Stimulated activated CD8-positive, alpha-beta memory T cell treated with anti-CD3 and anti-CD28 coated beads, Interleukin-15, amount 100 ng/mL, for 24 hours (primary cell): ENCODE measurements at places on chromosomes 7 and 10.

DNA sequence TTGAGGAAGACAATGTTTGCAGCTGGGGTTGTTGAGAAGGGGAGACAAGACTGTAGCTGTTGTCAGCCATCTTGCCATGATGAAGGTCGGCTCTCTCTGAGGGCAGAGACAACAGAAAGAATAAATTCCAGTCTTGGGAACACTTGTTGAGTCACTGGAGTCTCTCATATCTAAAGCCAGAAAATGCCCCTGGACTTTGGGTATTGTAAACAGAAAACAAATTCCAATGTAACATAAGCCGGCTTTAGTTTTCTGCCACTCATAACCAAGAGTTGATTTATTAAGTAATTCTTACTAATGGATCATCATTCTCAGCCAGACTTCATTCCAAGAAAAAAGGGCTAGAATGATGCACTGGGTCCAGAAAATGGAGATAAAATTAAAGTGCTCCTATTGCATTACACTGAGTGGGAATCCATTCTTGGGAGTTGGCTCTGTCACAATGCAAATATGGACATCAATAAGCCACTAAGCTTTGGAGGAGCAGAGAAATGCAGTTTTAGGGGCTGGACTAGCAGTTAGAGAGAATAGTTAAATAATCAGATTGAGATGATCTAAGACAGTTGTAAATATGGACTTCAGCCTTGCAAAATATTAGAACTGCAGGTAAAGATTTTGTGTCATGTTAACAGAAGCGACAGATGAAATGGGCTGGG, 78.9 kb downstream of the ADAM12 start:
- no peak for DNase-seq

- no peak for DNase-seq
Observed at GRCh38 chr7:127933146-127933545, 98.1 kb downstream of the LRRC4 start.

DNA sequence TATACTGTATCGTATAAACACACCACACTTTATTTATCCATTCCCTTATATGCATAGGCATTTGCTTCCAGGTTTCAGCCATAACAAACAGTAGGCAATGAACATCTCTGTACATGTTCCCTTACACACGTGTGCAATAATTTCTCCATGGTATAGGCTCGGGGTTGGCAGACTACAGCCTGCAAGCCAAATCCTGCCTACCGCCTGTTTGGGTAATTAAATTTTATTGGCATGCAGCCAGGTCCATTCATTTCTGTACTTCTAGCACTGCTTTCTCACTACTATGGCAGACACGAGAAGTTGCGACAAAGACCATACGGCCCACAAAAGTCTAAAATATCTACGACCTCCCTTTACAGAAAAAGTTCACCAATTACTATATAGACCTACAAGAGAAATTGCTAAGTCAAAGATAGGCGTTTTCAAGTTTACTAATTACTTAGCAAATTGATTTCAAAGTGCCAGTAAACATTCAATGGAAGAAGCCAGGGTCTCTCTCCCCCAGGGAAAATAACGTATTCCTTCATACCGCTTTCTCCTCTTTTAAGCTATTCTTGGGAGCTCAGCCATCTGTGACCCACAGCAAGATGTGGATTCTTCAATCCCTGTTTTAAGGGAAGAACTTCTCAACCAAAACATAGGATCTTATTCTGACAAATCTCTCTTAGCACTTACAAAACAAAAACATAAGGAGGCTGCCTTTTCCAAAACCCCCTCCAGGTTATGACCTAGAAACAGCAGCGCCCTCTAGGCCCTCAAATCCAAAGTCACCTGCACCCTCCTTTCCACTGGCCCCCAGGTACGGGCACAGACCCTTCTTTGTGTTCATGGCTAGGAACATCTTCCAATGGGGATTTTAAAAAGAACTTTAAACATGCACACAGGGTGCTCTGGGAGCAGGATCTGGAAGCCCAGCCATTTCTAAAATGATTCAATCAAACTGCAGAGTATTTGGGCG, 100.5 kb downstream of the FGFR2 start:
- no peak for DNase-seq

DNA sequence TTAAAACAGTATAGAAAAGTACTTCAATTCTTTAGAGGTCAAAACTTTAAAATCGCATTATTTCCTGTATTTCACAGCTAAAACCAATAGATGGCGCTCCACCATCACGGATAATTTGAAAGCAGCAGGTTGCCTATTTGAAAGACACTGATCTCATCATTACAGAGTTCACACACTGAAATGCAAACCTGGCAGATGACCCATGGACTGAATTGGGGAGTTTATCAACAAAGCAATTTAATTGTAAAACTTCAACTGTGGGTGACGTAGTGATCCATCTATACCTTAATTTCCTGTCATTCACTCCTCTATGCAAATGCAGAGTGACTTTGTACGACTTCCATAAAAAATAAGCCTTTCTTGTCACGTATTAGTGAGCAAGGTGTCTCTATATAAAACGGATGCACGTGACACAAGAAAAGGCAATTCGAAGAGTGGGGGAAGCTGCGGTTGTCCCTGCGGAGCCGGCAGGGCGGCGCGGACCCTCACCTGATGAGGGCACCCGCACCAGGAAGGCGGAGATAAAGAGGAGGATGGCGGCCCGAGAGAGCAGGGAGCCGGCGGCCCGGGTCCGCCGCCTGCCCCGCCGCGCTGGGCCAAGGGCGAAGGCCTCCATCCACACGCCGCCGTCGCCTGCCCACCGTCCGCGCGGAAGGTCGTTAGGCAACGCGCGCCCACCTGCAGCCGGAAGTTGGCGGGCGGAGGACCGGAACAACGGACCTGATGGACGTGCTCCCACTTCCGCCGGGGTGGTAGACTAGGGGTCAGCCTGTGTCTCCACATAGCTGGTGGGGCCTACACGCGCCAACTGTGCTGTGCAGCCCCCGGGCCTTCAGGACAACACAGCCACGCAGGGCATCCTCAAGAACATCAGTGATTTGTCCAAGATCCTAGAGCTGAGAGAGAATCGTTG, at the start of gene ZPBP:
TSS of gene ZPBP (minus strand) at position 668 of the 913 bp plus-strand sequence. CDS start at position 616, 52 bp downstream.
- DNase-seq, result peak; percentile 26

DNA sequence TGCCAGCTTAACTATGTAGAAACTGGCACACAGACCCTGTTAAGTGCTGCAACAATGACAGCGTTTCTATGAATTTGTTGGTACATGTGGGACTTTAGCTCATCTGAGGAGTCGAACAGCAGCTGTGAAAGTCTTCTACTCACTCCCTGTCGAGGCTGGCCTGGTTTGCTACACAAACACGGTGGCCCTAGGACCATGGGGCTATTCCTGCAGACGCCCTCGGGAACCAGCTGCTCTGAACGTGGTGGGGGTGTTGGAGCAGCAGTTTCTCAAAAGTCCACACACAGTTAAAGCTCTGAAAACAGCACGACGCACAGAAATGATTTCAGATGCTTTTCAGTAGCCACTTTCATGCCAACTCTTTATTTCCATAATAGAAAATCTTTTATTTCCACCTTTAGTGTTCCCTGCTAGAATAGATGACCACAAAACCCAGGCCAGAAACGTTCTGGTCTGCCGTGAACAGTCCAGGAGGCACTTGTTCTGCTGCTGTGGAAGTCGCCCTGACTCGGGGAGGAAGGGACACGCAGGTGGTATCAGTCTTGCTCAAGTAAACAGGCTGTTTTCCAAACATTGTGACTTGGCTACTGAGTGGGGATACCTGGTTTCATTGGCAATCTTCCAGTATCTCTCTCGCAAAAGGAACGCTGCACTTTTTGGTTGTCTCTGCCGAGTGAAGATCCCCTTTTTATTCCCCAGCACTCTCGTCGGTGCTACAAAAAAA, 21.5 kb downstream of the GUSB start:
- DNase-seq, result no peak

- no peak for DNase-seq
Observed at GRCh38 chr10:70324339-70324861, 40.6 kb upstream of the NPFFR1 start.

DNA sequence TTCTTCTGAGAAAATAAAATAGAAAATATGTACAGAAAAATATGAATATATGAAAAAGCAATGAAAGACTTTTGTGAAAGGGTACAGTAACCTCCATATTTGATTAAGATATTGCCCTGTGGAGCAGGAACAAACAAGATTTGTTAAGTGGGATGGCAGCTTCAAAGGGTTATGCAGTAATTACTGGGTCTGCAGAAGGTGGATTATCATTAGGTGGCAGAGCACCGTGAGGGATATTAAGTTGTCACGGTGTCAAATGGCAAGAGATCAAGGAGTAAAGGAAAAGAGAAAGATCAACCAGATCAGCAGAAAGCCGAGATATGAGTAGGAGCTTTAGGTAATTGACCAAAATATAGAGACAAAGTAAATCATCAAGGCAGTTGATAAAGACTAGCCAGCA, 44.1 kb downstream of the DGKB start:
- no peak for DNase-seq

GRCh38 chr10:35259769-35260397, 76.4 kb upstream of the CCNY start:
- no peak for DNase-seq

DNA sequence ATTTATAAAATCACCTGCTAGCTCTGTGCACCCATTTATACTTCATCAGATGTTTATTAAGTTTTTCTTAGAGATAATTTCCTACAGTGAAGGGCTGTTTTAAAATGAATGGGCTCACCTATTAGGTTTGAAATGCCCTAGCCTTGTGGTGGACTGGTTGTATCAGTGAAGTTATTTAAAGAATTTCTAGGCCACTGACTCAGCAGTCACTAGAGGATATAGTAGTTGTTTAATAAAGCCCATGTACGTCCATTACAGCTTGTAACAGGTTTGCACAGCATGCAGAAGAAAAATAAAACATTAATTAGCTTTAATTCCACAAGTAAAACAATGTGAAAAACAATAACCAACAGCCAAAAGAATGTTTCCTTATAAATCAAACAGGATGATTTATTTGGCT, 128.0 kb downstream of the RSU1 start:
- no peak for DNase-seq

DNA sequence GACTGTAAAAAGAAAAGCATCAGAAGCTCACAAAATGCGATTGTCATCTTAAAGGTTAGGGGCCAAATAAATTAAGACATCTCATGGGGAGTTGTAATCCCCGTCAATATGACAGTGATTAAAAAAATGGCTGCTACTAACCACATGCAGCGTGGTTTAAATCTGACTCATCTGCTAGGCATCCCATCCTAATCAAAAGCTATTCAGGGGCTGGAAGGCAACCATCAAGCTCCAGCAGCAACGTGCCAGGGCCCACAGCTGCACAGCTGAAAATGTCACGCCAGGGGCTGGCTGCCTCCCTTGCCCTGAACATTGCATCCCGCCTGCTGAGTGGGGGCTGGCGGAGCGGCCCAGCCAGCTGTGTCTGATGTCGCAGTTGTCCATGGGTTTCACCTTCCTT, 66.3 kb upstream of the FRMD4A start:
- no peak for DNase-seq

GRCh38 chr7:3451701-3452100, 150.6 kb downstream of the SDK1 start:
- DNase-seq, result no peak

GRCh38 chr10:6465437-6465836, 114.6 kb downstream of the PRKCQ start:
- DNase-seq, result no peak

DNA sequence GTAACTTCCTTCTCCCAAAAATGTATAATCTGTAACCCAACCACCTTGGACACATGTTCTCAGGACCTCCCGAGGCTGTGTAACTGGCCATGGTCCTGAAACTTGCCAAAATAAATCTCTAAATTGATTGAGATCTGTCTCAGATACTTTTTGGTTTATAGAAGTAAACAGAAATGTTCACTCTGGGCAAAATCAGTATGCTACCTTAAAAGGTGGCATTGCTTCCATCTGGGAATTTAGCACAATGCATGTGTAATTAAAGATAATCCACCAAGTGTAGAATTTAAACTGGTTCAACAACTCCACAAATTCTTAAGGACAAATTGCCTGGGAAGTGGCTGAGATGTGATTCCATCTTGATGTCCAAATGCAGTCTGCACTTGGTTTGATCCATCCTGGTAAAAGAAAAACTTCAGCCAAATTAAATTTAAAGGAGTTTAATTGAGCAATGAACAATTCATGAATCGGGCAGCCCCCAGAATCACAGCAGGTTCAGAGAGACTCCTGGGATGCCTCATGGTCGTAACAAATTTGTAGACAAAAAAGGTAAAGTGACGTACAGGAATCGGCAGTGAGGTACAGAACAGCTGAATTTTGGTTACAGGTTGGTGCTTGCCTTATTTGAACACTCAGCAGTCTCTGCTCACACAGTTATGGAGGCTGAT, 102.6 kb upstream of the PFKP start:
- DNase-seq, result no peak

DNA sequence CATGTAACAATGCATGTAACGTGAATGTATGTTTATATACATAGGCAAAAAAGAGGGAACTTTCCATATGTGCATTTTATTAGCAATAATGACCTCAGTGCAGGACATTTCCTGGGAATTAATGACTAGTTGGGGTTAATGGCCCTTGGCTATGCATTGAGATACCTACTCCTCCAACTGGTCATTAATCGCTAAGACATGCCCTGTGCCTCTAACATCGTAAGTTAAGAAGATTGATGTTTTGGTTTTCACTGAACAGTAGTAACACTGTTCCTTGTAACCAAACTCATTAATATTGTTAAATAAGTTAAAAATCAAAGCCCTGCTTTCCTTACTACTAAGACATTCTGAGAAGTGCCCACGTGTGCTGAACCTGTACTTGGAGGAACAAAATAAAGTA, 61.7 kb downstream of the SEMA3D start:
- DNase-seq, result no peak

DNA sequence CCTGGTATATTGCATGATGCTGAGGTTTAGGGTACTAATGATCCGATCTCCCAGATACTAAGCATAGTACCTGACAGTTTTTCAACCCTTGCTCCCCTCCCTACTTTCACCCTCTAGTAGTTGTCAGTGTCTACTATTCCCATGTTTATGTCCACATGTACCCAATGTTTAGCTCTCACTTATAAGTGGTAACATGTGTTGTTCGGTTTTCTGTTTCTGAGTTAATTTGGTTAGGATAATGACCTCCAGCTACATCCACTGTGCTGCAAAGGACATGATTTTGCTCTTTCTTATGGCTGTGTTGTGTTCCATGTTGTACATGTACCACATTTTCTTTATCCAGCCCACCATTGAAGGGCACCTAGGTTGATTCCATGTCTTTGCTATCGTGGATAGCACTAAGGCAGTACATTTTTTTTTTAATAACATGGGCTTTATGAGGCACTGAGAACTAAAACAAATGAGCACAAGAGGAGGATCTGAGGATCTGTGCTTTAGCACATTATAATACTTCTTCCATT, 28.1 kb downstream of the ITGB8 start:
- DNase-seq, result no peak

GRCh38 chr7:65285906-65286864, 87.5 kb upstream of the ZNF92 start:
- no peak for DNase-seq

- DNase-seq, result no peak
Observed at GRCh38 chr10:120600871-120601649, 144.0 kb downstream of the PLPP4 start.

GRCh38 chr7:771234-772004, 44.3 kb upstream of the PRKAR1B start:
- DNase-seq, result no peak

- DNase-seq, result no peak
Observed at GRCh38 chr7:46156853-46157252, 235.8 kb upstream of the IGFBP3 start.

GRCh38 chr10:130174328-130174727, 38.1 kb downstream of the GLRX3 start:
- DNase-seq, result no peak
